ENCODE measurements at places on chromosomes 5 and 9.
A peak's percentile ranks its signal among the peaks of the same experiment; 100 is the strongest.

GRCh38 chr9:110432253-110432652 lies 94.6 kb upstream of the TXNDC8 start:
- no peak for DNase-seq

DNA sequence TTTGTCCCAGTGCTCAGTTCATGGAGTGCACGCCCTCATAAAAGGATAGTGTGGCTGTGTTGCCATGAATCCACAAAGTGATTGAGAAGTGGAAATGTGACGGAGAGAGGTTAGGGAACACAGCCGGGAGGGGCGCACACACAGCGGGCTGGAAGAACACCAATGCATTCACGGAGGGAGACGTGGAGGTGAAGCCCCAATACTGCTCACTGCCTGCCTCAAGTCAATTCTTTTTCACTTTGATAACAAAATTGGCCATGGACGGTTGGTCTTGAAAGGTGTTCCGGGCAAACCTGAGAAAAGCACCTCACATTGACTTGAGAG lies 424.1 kb downstream of the MED10 start:
- no peak for DNase-seq

DNA sequence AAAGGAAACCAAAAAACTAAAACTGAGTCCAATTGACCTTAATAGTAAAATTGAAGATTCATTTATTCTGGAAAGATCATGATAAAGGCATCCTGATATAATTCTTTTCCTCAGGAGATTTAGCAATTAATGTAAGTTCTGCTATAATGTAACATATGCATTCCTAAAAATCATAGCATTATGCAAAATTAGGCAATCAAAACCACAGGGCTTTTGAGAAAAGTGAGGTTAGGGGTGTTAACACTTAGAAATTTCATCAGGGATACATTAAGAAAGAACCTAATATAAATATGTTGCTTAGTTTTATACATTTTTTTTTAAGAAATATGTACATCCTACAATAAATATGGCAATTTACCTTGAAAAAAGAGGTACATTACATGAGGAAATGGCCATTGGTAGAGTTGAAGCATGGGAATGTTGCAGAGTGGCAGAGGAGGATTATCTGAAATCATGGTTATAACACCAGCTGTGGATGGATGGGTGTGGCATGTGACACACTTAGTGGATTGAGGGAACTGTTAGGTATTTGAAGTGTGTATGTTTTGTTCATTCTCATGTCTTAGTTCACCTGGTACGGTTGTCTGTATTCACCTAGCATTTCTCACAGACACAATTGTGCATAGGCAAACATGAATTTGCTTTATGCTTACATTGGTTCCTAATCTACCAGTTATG lies 51.1 kb downstream of the CCNH start:
- DNase-seq: no peak

DNA sequence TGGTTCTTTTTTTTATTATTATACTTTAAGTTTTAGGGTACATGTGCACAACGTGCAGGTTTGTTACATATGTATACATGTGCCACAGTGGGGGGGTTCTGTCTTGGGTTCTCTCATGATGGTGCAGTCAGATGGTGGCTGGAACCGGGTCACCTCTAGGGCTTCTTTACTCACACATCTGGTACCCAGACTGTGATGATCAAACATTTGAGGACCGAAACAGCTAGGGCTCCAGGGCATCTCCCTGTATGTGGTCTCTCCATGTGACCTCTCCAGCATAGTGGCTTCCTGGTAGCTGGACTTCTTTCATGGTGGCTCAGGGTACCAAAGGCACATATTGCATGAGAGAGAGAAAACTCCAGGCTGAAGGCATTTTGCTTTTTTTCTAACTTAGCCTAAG lies 9.8 kb upstream of the CRHBP start:
- no peak for DNase-seq

- DNase-seq: no peak
These were observed 319.1 kb downstream of the KIF4B start for GRCh38 chr5:155332618-155333017.

- peak; percentile 33 for DNase-seq
These were observed 220.2 kb downstream of the DMAC1 start for GRCh38 chr9:7579351-7579750.

DNA sequence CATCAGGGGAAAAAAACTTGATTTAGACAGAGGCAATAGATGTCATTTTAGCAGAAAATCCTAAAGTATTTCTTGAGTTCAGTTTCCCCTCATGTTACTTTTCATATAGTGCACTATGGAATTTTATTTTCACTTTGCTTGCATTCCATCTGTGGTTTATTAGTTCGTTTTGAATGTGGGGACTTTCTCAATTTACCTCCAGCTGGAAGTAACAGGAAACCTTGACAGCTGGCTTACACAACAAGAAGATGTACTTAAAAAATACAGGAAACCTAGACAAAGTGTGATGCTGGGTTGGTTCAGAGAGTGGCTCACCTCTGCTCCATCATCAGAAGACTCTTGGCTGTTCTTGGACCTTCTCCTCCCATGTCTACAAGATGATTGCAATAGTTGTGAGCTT lies 567.0 kb downstream of the CETN3 start:
- no peak for DNase-seq

- DNase-seq: no peak
These were observed 136.3 kb downstream of the PCSK5 start for GRCh38 chr9:76026796-76027195.

DNA sequence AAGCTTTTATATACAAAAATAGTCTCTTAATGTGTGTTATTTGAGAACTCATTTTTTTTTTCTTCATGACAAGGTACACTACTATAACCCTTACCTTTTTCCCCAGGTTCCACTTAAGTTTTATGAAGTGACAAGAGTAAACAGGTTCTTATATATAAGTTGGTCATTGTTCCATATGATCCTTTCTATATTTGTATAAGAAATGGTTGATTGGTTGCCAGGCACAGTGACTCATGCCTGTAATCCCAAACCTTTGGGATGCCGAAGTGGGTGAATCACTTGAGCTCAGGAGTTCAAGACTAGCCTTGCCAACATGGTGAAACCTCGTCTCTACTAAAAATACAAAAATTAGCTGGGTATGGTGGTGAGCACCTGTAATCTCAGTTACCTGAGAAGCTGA lies 108.3 kb downstream of the PCSK1 start:
- no peak for DNase-seq

GRCh38 chr9:91935066-91935749 lies 14.8 kb downstream of the ROR2 start:
- DNase-seq: no peak

DNA sequence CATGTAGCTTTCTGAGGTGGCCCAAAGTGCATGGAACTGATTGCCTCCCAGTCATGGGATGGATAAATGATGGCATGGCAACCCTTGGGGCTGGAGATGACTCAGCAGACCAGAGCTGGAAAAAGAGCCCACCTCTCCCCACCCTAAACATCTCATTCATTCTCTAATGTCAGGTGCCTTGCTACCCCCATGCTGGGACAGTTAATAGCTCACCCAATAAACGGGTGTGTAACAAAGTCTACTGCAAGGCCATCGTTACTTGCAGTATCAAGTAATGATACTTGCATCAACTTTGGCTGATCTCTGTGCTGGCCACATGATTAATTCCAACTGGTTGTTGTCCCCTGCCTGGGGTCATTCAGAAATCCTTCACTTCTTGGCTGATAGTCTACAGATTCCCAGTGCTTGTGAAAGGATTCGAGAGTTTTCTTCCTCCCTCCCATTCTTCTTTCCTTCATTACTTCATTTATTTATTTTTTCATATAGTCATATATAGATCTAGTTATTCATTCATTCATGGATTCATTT lies 122.8 kb upstream of the TRIM32 start:
- no peak for DNase-seq
